ENCODE measurements at places on chromosomes 2 and 18. TPM values are rescaled to one million over a fixed set of nuclear protein-coding genes. Genes with fewer than 3 reads are reported as not detected.

MATN3 gene
- not detected for total RNA-seq

LRRTM1 gene
- total RNA-seq: not detected

SKA1 gene
- total RNA-seq: 44.6 TPM

SRD5A2 gene
- not detected for total RNA-seq

ZSWIM2 gene
- not detected for total RNA-seq

TRMT61B gene
- 14.1 TPM for total RNA-seq

RRM2 gene
- 570 TPM for total RNA-seq

ABCG8 gene
- total RNA-seq: not detected

KLF7 gene
- total RNA-seq: 28.3 TPM

LGALSL gene
- 2.6 TPM for total RNA-seq
